Activated T-cell treated with anti-CD3 and anti-CD28 coated beads for 48 hours (primary cell): ENCODE measurements at places on chromosomes 16 and 17.

DNA sequence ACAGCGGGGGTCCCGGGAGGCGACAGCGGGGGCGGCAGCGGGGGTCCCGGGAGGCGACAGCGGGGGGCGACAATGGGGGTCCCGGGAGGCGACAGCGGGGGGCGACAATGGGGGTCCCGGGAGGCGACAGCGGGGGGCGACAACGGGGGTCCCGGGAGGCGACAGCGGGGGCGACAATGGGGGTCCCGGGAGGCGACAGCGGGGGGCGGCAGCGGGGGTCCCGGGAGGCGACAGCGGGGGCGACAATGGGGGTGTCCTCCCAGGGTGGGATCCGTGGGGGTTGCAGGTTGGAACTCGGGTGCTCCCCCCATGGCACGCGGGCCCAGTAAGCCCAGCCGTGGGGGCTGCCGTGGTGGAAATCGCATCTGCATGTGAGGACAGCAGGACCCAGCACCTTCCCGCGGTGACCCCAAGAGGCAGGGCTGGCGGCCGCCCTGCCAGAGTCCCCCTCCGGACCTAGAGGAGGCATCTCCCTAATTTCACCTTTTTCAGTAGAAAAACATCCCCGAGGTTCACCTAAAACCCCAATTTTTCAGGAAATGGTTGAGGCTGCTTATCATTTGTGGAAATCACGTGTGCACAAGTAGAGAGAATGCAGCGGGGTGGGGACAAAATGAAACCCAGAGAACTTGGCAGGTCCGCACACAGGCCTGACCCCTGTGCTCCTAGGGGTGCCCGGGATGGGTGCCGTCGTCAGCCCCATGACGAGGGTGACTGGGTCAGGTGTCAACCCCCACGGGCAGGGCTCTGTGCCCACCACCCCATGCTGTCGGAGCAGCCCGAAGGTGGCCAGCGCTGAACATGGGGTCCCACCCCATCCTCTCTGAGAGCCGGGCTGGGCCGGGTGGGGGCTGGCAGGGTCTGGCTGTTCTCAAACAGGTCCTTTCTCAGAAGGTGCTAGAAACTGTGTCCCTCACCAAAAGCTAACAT, 10.5 kb upstream of the METRNL start:
- DNase-seq, result no peak

DNA sequence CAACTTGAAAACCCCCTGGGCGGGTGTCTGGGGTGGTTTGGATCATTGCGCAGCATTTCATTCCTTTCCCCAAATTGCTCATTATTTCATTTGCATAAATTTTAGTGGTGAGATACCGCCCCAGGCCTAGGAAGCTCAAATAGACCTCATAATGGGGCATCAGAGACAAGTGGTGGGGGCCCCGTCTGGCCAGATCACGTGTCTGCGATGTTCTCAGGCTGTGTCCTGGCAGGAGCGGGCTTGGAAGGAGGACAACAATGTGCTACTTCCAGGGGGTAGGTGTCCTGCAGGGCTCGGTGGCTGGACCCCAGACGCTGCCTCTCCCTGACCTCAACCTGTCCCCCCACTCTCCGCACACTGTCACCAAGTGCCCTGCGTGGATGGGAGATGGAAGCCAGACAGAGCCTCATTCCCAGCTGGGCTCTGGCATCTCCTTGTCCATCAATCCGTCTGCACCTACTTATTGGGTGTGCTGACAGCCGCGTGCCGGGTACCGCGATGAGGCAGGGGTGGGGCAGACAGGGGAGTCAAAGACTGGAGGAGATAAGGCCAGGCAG, 116.9 kb downstream of the NTN1 start:
- no peak for DNase-seq

DNA sequence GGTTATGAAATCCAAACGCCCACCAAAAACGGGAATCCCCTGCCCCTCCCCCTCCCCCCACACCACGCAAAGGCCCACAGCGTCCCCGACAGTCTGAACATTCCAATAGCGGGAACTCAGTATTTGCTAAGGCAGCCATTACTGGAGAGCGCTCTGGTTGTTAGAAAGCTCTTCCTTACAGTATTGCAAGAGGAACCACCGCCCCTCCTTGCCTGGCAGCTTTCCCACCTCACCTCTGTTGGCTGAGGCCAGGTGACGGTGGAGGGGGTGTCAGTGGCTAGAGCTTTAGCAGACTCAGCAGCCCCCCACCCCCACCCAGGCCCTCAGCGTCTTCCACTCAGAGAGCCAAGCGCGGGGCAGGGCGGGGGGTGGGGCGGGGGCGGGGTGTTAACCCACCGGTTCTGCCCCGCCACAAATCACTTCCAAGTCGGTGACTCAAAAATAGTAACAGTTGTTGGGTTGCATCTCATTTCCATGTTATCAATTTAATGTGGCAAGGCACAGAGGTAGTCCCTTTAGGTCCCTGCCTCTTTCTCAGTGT, 2.2 kb upstream of the PLEKHH3 start:
- no peak for DNase-seq

DNA sequence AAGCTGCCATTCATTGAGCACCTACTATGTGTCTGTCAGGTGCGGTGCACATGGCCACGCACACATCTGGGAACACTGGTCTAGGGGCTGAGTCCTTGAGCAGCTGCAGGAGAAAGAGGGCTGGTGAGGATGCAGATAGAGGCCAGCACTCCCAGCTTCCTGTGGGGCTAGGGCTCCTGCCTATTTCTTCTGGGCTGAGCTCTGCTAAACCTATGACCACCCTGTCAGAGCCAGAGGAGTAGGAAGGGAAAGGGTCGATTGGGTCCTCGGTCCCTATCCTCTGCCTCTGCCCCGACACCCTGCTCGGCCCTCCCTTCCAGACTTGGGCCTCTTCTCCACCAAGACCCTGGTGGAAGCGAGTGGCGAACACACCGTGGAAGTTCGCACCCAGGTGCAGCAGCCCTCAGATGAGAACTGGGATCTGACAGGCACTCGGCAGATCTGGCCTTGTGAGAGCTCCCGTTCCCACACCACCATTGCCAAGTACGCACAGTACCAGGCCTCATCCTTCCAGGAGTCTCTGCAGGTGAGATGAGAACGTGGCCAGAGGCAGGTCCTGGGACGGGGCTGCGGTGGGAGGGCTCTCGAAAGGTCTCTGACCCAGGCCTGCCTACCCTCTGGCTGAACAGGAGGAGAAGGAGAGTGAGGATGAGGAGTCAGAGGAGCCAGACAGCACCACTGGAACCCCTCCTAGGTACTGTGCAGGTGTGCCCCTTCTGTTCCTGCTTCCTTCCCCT, 4.0 kb upstream of the TMEM88 start:
- no peak for DNase-seq

DNA sequence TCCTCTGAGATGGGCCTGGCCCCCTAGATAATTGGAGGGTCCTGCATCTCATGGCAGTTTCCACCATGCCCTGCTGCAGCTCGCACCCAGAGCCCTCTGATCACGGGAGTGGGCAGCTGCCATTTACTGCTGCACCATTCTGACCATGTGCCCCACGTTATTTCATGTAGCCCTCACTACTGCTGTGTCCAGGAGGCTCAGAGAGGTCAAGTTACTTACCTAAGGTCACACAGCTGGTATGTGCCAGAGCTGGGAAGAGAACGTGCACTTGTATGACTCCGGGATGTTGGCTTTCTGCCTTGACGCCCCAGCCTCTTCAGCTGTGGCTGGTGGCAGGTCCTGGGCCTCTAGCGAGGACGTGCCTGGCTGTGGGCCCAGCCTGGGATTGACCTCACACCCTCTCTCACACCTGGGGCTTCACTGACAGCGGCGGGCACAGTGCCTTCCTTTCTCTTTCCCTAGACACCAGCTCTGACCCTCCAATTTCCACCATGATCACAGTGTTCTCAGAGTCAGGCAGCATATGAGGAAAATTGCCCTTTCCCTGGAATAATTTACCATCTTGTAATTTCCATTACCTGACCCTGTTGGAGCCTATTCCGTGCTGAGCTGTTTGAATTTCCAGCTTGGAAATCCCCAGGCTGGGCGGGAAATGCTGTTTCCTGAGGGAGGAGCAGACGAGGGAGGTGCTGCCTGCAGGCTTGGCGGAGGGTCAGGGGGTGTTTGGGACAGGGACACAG, 18.5 kb upstream of the DOC2B start:
- DNase-seq, result no peak

DNA sequence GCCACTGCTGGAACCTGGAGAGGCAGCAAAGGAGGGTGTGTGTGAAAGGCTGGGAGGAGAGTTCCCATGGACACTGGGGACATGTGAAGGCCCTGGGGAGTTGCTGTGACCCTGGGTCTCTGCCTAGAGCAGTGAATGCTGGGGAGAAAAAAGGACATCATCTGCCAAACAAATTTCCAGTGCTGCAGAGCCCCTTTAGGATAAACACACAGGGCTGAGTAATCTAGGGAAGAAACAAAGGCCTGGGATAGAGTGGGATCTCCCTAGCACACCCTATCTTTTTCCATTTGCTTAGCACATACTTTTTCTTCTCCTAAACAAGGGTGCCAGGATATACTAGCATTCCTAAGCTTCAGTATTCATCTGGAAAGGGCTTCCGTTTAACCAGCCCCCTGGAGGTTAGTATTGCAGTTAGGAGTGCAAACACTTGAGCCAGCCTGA, 3.3 kb upstream of the HIGD1B start:
- no peak for DNase-seq

DNA sequence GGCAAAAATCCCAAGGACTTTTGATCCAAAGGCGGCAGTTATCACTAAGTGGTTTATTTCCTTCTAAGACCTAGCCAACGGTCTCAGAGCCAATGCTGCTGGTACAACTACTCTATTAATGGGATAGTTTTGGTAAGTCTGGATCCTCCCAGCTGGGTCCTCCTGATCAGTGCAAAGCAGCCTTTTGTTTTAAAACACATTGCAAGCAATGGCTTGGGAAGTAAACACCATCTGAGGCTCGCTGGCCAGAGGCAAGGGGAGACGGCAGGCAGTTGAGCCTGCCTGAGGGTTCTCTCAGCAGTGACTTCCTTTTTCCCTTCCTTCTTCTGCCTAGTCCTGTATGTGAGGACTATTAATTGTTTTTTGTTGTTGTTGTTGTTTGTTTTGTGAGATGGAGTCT, 1.6 kb upstream of the SLC5A10 start:
- DNase-seq, result no peak

DNA sequence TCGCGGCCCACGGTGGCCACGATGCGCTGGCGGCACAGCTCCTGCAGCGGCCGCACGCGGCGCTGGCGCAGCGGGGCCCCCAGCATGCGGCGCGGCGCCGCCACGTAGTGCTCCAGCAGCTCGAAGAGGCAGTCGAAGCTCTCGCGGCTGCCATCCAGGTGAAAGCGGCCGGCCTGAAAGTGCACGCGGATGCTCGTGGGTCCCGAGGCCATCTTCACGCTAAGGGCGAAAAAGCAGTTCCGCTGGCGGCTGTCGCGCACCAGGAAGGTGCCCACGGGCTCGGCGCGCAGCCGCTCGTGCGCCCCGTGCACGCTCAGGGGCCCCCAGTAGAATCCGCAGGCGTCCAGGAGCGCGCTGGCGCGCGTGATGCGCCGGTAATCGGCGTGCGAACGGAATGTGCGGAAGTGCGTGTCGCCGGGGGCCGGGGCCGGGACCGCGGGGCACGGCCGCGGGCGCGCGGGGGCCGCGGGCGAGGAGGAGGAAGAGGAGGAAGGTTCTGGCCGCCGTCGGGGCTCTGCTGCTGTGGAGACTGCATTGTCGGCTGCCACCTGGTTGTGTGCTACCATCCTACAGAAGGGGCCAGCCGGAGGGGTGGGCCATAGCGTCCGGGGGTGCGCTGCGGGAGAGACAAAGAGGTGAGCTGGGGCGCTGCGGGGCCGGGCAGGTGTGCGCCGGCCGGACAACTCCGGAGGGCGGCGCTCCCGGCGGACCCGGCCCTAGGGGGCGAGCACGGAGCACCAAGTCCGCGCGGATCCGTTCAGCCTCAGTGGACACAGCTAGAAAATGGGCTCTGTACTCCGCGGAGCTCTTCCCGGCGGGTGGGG, 879 bp downstream of the SOCS1 start:
- DNase-seq, result no peak

DNA sequence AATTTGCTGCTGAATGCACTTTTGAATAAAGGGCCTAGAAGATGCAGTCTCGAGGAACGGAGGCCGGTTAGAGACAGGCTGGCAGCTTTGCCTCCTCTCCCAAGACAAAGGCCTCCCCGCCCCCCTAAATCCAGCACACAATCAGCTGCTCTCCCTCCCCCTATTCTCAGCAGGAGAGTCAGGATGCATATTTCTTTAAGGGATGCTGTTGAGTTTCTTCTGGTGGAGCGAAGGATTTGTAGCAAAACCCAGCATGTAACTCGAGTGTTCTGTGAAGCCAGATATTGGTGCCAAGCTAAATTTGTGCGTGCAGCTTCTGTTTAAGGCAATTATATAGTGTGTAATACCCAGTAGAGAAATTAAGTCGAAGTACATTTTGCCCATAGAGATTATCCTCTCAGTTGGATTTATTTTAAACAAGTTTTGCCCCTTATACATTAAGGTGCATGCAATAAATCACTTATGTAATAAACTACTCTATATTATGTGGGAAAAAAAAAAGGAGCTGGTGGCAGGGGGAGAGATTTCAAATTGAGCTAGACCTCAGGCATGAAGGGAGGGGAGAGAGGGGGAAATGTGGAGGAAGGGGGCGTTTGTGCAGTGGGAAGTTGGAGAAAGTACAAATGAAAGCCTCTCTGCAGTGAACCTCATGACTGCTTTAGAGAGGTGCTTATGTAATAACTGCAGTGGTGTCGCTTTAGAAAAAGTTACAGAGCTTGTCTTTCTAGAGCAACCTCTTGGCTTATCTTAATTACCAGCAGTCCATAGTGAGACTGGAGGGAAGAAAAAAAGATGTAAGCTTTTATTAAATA, 599.2 kb downstream of the MAF start:
- DNase-seq, result no peak

DNA sequence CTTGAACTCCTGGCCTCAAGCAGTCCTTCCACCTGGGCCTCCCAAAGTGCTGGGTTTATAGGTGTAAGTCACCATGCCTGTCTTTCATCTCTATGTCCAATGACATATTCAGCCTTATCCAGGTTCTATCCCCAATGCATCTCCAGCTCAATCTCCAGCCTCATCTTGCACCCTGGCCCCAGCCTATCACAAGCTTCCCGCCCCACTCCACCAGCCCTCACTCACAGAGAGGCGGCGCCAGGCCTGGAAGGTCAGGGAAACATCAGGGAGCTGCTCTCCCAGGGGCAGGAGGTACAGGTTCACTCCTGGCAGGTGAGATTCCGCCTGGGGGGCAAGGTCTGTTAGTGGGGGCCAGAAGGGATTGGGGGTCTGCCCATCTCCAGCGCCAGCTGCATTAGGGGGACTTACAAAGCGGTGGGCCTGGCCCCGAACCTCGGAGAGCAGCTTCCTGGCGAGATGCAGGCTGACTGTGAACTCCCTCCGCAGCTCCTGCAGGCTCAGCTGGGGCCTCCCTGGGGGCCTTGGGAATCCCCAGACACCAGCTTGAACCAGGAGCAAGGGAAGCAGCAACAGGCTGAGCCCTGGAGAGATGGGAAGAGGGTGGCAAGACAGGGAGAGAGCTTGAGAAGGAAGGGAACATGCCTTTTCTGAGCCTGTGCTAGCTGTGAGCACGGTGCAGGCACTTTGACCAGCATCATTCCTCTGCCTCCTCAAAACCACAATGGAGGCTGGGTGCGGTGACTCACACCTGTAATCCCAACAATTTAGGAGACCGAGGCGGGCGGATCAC, 3.0 kb downstream of the IL27 start:
- no peak for DNase-seq

GRCh38 chr17:28744104-28744971, 527 bp downstream of the TRAF4 start:
- DNase-seq, result peak; percentile 70

GRCh38 chr17:78966123-78966813, 13.5 kb downstream of the LGALS3BP start:
- DNase-seq, result no peak

GRCh38 chr16:49675413-49675812, 180.5 kb downstream of the ZNF423 start:
- DNase-seq, result no peak

- no peak for DNase-seq
These were observed 14.5 kb upstream of the GPRC5C start for GRCh38 chr17:74417178-74418045.

GRCh38 chr16:89923640-89924296, 626 bp downstream of the TUBB3 start:
- no peak for DNase-seq
